ENCODE measurements at places on chromosomes 11 and 22. TPM values are rescaled to one million over a fixed set of nuclear protein-coding genes. Genes with fewer than 3 reads are reported as not detected.

SMIM35 gene
- total RNA-seq, result not detected

MYOD1 gene
- total RNA-seq, result not detected

LSP1 gene
- not detected for total RNA-seq

YPEL4 gene
- 0.82 TPM for total RNA-seq

SPON1 gene
- total RNA-seq, result 6.4 TPM

IGLL1 gene
- not detected for total RNA-seq

NCR3LG1 gene
- 1.9 TPM for total RNA-seq

TRIM51 gene
- total RNA-seq, result not detected

PATE1 gene
- not detected for total RNA-seq

PHF5A gene
- 115 TPM for total RNA-seq

OR52E8 gene
- total RNA-seq, result not detected

F2 gene
- total RNA-seq, result not detected

MMP13 gene
- not detected for total RNA-seq

BTBD18 gene
- not detected for total RNA-seq

OR8G5 gene
- total RNA-seq, result not detected

FGF19 gene
- 27.4 TPM for total RNA-seq
